ENCODE measurements at places on chromosomes 12 and 14.

- no peak for DNase-seq
Measured at GRCh38 chr12:49019120-49019430, 499 bp upstream of the PRKAG1 start.

DNA sequence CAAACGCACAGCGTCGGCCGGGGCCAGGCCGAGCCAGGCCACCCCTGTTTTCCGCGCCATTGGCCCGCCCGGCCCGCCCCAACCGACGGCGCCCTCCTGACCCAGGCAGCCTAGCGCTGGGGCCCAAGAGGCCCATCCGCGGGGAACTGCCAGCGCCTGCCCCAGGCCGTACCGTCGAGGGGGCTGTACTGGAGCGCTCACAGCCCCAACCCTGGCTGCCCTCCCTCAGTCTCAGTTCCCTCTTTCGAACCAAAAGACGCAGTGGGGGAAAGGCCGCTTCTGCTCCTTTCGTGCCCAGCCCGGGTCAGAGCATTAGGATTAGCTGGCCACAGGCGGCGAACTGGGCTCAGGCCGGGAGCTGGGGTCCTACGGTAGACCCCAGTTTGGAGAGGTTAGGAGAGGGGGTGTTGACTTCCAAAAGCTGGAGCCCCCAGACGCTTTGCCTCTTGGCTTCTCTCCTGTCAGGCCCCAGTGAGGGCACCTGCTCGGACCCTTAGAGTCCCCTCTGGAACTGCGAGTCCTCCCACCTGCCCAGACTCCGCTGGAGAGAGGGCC lies 1.9 kb downstream of the NKX2-1 start:
- no peak for DNase-seq

- DNase-seq, result no peak
Measured at GRCh38 chr12:56230432-56231183, 757 bp downstream of the SLC39A5 start.

GRCh38 chr14:100330388-100330931 lies 7.3 kb downstream of the SLC25A47 start:
- no peak for DNase-seq

DNA sequence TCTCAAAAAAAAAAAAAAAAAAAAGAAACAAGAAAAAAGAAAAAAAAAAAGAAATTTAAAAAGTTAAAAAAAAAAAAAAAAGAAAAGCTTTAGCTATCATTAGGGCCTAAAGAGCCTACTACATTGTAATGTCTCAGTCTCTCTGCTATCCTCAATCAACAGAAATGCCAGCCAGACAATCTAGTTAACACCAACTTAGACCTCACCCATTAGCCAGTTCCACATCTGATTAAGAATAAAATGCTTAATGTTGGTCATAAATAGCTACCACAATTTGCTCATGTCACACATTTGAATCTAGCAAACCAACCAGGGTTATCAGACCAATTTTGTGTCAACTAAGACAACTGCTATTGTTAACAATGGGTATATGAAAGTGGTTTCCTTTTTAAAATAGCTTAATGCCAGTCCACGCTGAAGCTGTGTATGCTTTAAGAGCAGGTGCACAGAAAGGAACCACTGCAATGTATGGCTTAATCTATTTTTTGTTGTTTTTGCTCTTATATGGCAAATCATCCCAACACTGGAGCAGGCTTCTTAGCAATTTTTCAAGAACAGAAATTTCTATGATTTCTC lies 45.5 kb upstream of the SELPLG start:
- DNase-seq, result no peak

DNA sequence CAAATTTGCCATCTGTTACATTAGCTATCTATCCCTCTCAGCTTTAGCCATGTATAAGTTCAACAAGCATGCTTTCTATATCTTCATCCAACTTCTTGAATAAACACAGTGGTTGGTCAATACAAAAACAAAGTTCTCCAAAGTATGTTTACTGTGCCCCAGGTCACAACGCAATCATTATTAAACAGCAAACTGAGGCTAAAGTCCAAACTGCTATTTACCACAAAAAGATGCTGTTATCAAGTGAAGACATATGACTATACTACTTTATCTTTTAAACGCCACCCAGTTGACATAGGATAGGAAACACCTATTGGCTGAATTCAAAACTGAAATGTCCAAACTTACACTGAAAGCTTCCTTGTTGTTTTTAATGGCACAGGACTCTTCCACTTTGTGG lies 11.7 kb downstream of the ZCCHC8 start:
- DNase-seq, result no peak

GRCh38 chr12:53049571-53050318 lies at the start of gene TNS2:
Gene TNS2 (plus strand): TSS chr12:53050065. CDS start chr12:53050186, 121 bp downstream.
- DNase-seq, result no peak

DNA sequence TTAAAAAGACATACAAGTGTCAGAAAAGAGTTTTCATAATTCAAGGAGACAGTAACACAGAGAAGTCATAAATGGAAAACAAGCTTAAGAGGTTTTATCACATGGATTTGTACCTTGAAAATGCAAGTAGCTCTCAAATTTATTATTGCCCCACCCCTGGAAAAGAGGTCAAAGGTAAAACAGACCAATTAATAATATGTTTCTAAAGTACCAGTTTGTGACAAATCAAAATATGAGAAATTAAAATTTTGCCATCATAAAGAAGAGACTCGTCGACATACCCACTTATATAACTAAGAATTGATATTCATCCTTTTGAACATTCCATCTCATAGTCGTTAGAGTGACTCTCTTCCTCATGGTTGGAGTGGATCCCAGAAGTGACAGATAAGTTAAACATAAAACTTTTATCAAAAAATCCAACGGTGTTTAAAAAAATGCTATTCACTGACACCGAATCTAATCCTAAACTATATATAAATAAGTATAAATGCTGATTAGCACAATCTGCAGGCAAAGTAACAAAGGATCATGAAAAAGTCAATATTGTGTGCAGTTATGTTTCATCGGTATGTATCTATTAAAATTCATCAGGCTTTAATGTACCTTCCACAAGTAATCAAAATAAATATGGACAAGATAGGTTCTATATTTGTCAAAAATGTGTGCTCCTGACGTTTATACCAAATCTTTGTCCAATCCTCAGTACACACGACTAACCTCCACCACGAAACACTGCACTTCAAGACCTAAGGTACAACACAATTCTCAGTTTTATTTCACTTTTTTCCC lies 2.3 kb downstream of the CORO1C start:
- DNase-seq, result no peak

DNA sequence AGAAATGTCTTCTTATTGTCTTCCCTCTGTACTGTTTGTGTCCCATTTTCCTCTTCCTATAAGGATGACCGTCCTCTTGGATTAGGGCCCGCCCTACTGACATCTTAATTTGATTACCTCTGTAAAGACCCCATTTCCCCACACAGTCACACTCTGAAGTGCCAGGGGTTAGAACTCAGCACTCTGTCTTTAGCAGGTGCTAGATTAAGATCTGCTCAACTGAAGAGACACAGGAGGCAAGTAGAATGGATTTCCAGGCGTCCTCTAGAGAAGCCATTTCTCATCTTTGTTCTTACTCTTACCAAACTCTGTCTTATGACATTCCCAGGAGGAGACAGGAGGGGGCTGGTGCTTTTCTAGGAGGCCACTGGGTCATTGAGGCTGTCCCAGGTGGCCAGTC lies 50.8 kb downstream of the VCPKMT start:
- no peak for DNase-seq

- DNase-seq, result no peak
Measured at GRCh38 chr12:570435-570920, 92.8 kb downstream of the NINJ2 start.

GRCh38 chr14:75879031-75879430 lies 102.8 kb downstream of the TGFB3 start:
- DNase-seq, result no peak

DNA sequence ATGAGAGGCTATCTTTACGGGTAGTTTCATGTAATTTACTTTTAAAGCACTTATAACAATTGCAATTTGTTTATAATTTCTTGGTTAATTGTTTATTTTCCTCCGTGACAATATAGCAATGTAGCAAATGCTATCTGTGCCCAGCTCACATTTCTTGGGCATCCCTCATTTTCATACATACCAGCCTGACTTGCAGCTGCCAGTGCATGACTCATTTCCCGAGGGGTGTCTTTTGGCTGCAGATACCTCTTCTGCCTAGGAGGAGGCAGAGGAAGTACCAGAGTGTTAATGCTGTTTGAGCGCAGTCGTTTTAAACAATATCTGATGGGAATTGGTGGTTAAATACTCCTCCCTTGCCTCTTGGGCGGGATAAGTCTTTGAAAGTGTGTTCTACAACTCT lies 104.2 kb upstream of the ABCD2 start:
- no peak for DNase-seq

DNA sequence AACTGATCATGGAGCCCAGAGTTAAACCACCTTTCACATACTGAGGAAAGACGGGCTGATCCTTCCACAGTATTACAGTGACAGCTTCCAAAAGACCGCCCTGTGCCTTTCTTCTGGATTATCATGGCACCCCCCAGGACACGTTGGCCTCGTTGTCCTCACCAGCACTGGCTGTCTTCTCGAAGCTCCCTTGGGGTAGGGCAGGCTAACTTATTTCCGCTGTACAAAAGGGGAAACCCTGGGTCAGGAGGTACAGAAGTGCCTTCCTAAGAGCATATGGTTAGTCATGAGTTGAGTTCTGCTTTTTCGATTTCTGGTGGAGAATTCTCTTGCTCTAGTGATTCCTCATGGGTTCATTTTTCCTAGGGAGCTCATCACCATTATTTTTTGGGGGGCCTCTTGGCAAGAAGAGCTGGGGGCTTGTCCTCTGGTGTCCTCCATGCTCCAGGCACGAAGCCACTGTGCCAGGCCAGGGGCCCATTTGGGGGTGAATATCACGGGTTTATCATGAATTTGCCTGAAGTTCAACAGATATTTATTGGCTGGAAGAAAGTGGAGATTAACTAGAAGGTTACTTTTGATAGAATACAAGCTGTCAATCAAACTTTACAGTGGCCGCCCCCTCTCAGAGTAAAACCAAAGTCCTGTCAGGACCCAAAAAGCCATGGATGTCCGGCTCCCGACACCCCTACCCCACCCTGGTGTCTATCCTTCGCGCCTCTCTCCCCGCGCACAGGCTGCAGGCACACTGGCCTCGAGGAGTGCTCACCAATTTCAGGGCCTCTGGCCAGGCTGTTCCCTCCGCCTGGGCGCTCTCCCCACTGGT lies 8.8 kb upstream of the TRAF3 start:
- no peak for DNase-seq

Data from activated CD4-positive, alpha-beta T cell treated with anti-CD3 and anti-CD28 coated beads, Interleukin-2, amount 50 U/mL, for 48 hours (primary cell).